ENCODE measurements at places on chromosomes 6 and 20. TPM values are rescaled to one million over a fixed set of nuclear protein-coding genes. Genes with fewer than 3 reads are reported as not detected.

The IL20RA gene
- 0.22 TPM for total RNA-seq

The NKX2-2 gene
- not detected for total RNA-seq

The CLDN20 gene
- total RNA-seq: not detected

The DEFB132 gene
- total RNA-seq: not detected

The OR14J1 gene
- total RNA-seq: not detected

The WFDC11 gene
- not detected for total RNA-seq

GRCh38 chr6:167428664-167429333 is 103.9 kb downstream of the TTLL2 start:
- DNase-seq: no peak

- DNase-seq: no peak
These were observed 142.0 kb downstream of the RNASET2 start for GRCh38 chr6:166814390-166814789.

DNA sequence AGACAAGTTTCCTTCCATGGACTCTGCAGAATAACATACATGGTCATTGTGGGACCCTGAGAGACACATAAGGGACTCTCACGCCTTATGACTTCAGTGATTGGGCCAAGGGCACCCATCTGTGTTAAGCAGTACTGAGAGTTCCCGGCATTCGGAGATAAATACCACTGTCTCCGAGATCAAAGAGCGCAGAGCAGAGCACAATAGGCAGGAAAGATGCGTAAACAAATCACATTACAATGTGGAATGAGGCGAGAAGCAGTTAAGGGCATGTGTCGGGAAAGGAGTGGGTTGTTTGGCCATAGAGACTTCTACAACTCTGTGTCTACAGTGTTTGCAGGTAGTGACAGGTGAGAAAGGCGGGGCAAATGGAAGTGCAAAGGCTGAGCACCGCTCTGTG is 57.6 kb downstream of the NRSN1 start:
- no peak for DNase-seq

DNA sequence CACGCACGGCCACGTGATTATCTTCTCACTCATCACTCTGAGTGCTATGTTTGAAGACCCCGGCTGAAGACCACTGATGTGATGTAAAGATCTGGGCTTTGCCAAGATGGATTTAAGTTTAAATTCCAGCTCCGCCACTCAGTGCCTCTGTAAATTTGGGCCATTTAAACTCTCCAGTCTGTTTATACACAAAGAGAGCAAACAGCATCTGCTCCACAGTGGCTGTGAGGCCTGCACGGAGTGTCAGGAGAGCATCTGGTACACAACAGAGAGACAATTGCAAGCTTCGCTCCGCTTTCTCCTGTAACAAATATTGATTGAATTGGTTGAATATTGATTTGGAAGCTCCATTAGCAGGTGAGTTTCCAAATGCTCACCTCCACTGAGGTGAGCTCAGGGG is 80.5 kb upstream of the FRMD1 start:
- no peak for DNase-seq

DNA sequence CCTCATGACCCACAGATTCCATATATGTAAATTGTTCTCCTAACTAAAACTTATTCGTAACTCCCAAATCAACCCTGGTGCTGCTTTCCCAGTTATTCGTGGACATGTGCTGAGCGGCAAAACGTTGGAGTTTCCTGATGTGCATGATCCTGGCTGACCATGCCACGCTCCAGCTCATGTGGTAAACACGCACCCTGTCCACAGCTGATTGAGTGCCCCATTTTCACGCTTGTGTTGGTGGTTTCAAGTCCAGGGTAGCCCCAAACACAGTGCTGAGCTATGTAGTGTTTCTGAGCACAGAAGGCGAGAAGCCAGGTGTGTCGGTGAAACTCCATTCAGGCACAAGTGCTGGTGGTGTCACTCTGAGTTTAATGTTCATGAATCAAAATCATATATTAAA is 19.1 kb upstream of the FOXC1 start:
- DNase-seq: no peak

DNA sequence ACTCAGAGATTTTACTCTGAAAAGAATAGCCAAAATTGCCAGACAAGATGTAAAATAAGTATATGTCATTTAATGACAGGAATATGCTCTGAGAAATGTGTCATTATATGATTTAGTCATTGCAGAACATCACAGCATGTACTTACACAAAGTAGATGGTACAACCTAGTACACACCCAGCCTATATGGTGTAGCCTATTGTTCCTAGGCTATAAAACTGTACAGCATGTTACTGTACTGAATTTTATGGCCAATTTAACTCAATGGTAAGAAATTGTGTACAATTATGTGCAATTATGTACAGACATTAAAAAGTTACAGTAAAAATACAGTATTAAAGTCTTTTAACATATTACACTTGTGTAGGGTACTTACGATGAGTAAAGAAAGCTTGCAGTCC is 311.9 kb upstream of the EPHA7 start:
- no peak for DNase-seq

GRCh38 chr6:124858564-124858963 is 103.7 kb upstream of the RNF217 start:
- DNase-seq: no peak

DNA sequence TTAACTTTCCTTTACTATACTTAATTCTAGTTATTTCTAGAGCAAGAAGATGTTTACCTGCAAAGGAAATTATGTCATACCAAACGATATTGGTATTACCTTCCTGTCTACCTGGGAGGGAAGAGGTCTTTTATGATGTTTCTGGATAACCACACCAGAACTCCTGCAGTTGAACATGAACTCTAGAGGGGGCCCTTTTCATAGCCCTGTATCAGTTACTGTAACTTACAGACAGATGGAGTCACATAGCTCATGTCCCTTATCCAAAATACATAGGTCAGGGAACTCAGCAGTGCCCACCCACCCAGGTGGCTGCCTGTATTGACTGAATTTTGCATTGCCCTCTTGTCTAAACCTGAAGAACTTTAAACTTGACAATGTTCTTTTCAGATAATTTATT is 35.1 kb upstream of the MYL9 start:
- no peak for DNase-seq

- no peak for DNase-seq
These were observed 14.6 kb downstream of the KHDC1 start for GRCh38 chr6:73248192-73248903.

DNA sequence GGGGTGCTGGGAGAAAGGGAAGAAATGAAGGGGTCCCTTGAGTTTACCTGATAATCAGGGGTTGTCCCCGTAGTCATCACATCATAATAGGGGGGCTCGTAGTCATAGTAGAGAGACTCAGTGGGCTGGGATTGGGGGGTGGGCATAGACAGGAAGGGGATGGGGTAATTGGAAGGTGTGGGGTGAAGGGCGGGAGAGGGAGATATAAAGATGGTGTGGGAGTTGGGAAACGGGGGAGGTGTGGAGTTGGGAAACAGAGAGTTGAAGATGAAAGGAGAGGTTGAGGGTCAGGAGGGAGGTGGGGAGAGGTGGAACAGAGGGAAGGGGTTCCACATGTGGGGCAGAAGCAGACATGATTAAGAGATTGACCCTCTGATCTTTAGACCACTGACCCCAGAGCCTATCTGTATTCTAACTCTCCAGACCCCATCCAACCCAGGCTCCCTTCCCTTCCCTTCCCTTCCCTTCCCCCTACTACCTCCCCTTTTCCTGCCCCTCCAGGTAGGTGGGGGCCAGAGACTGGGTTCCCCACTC is 6.5 kb downstream of the COL11A2 start:
- no peak for DNase-seq

- DNase-seq: peak; percentile 3
These were observed 125.6 kb upstream of the STXBP5 start for GRCh38 chr6:147078602-147079001.

- DNase-seq: no peak
These were observed 395.1 kb upstream of the SASH1 start for GRCh38 chr6:147947521-147947920.

GRCh38 chr6:94478133-94479005 is 1059.0 kb upstream of the EPHA7 start:
- DNase-seq: peak; percentile 61

- DNase-seq: no peak
These were observed 9.0 kb upstream of the EXOC2 start for GRCh38 chr6:701700-702479.

DNA sequence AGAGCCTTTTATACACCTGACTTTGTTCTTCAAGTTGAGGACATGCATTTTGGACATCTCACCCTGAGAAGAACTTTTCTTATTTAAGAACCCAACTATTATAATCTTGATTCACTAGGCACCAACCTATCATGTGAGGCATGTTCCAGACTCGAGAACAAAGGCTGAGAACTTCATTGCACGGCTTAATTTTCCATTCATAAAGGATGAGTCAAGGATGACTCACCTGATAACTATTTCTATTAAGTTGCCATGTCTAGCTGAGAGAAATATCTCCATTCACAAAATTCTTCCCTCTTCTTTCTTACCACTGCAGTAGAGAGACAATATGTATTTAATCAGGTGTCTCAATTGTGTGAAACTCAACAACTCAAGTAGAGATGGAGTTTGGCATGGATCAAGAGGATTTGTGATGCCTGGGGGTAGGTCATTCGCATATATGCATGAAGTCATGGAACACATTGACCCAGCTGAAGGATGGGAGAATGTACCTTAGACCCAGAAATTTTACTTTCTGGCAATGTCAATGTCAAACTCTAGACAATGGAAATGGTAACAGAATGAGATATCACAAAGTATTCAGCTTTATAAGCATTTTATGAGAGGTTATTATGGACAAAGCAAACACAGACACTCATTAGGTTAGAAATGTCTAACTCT is 208.7 kb upstream of the PRND start:
- DNase-seq: no peak

DNA sequence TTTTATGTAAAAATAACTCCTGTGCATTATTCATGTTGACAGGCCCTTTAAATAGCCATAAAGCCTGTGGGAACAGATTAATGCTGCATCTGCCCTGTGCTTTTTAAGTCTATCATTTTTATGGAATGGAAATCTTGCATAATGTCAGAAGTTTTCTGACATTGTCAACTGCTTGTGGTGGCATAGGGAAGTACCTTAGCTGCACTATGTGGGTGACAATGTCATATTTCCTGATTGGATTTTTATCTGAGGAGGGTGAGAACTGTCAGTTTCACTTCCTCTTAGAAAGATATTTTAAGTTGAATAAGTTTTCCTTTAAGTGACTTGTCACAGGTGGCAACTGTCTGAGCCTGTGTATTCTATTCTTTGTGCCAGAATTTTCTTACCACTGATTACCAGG is 267.9 kb downstream of the PLCB1 start:
- no peak for DNase-seq

DNA sequence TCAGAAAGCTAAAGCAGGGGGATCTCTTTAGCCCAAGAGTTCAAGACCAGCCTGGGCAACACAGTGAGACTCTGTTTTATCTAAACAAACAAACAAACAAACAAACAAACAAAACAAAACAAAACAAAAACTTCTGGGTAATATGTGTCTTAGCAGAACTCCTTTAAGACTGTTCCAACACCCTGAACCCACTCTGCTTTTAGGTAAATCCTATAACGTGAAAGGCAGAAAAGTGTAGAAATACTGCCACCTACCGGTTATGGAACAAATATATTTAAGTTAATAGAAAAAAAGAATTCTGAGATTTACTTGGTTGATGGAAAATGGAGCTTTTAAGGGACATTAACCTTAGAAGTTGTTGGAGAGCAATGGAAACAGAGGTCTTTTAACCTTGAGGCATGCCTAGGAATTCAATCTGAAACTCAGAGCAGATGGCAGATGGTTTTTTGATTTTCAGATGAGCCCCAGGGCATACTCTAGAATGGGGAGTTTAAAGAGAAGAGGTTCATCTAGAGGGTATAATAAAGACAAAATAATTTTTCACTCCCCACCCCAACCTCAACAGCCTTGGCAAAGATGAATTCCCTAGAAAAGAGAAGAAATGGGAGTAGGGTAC is 38.5 kb downstream of the SOD2 start:
- peak; percentile 78 for DNase-seq

- DNase-seq: peak; percentile 22
These were observed 561.3 kb upstream of the JAG1 start for GRCh38 chr20:11235058-11235457.

GRCh38 chr6:47650553-47651432 is 47.6 kb upstream of the ADGRF4 start:
- DNase-seq: no peak

DNA sequence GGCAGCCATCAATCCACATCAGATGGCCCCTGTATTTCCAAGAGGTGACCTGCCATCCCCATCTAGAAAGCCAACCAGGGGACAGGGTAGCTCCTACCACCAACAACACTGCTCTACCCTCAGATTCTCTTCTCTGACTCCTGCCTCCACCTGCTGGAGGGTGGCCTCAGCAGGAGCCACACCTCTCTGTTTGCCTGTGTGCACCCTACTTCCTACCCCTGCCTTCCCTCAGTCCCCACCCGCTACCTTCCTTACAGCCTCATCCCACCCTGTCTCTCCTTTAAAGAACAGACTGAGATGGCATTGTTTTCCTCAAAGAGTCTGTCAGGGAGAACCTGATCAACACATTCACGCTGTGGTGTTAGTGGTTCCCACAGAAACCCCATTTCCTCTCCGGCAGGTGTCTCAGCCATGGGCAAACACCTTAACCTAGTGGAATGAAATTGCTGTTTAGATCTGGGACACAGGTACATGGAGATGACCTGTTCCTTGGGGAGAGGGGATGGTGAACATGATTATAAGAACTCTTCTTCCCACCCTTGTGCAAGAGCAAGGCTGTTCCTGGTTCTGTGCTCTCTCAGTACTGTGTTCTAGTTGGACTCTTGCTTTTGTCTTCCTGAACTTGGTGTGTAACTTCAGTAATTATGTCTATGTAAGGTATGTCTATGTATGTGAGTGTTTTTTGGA is 1.8 kb downstream of the ENTPD6 start:
- no peak for DNase-seq

DNA sequence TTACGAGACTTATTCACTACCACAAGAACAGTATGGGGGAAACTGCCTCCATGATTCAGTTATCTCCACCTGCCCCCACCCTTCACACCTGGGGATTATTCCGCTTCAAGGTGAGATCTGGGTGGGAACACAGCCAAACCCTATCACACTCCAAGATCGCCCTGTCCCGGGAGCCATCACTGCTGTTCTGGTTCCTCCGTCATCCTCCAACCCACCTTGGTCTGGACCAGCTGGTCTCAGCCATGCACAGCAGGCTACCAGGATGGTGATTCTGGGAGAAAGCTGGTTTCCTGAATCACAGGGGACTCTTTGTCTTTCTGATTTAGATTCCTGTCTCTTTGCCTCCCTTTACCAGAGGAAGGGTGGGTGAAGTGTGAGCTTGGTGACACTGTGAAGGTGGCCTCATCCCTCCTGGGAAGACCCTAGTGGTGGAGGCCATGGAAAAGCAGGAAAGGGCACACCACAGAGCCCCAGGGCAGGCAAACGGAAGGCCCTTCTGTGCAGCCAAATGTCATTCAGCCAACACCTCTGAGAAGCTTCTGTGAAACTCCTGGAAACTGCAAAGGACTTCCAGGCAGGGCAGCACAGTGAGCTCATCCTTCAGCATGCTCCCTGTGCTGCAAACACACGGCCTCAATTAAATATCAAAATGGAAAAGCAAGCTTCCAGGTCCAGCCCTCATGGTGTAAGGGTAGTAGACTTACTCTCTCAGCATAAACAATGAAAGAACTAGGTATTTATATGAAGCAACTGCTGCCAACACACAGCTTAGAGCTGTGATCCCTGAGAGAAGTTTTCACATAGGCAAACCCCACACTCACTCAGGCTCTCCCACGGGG is 169.8 kb downstream of the ANKRD60 start:
- DNase-seq: no peak
